Daoy (cell line): ENCODE measurements at places on chromosomes 5 and 9. TPM values are rescaled to one million over a fixed set of nuclear protein-coding genes. Genes with fewer than 3 reads are reported as not detected.

DNA sequence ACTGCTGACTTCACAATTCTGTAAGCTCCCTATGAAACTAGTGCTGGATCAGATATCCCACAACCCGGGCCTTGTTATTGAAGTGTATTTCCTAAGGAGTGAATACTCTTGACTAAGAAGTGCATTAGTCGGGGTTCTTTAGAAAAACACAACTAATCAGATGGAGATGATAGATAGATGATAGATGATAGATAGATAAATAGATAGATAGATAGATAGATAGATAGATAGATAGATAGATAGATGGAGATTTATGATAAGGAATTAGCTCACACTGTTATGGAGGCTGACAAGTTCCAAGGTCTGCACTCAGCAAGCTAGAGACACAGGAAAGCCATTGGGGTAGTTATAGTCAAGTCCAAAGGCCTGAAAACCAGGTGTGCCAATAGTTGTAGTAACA, 214.6 kb upstream of the COX7C start:
- no peak for DNase-seq

DNA sequence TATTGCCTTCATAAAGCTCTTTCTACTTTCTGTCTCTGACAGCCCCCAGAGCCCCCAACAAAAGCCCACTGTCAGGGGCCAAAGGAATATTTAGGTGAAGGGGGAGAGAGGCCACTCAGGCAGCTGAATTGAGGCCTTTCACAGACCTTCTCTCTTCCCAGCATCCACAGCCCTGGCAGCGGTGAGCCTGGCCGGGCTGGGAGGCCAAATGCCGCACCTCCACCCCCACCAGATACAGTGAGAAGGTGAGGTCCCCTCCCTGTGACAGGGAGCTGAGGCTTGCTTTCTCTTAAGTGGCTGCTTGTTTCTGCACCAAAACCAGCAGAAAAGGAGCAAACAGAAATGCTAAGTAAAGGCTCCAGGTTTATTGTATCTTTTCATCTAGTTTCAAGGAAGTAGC, 168.1 kb downstream of the ROR2 start:
- no peak for DNase-seq

DNA sequence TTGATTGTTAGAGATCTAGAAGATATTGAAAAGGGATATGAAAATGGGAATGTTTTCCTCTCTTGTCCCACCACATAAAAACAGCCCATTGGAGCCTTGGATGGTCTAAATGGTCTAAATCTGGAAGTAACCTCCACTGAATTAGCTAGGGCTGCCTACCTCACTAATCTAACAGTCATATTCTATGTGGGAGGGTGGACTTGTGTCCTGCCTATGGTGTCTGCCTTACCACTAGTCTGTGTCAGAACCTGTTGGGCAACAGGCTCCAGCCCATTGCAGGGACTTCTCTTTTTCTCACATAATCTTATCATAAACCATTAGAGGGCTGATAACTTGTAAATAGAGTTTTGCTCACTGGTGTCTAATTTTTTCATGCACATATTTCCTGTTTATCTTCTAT, 548.8 kb upstream of the CDH18 start:
- no peak for DNase-seq

PCDHGA3 gene
- 0.57 TPM in 1 of 2 replicates, not detected in the other for total RNA-seq

DNA sequence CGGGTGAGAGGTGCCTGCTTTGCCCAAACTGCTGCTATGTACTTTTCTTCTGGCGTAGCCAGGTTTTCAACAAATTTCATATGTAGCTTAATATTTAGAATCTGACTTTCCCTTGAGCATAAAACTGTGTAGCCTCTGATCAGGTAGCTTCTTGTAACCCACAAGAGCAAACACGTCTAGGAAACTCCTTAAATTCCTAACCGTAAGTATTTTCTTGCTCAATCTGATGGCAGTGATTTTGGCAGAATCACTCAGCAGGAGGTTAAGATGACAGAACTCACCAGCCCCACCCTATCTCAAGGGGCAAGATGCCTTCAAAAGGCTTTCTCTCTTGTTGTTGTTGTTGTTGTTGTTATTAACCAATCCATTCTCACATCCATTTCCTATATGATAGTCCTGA, 20.8 kb downstream of the CKMT2 start:
- DNase-seq = no peak

GOLGA1 gene
- total RNA-seq = 17.2 and 23.2 TPM in 2 replicates

EPB41L4B gene
- total RNA-seq = 12.9 and 14.0 TPM in 2 replicates

LPCAT1 gene
- 20.9 and 22.6 TPM in 2 replicates for total RNA-seq

GRCh38 chr5:135989686-135990085, 34.9 kb upstream of the LECT2 start:
- DNase-seq = no peak

- no peak for DNase-seq
Measured at GRCh38 chr9:16427873-16428427, 442.5 kb downstream of the BNC2 start.

NEURL1B gene
- total RNA-seq = 2.6 and 2.8 TPM in 2 replicates

DNA sequence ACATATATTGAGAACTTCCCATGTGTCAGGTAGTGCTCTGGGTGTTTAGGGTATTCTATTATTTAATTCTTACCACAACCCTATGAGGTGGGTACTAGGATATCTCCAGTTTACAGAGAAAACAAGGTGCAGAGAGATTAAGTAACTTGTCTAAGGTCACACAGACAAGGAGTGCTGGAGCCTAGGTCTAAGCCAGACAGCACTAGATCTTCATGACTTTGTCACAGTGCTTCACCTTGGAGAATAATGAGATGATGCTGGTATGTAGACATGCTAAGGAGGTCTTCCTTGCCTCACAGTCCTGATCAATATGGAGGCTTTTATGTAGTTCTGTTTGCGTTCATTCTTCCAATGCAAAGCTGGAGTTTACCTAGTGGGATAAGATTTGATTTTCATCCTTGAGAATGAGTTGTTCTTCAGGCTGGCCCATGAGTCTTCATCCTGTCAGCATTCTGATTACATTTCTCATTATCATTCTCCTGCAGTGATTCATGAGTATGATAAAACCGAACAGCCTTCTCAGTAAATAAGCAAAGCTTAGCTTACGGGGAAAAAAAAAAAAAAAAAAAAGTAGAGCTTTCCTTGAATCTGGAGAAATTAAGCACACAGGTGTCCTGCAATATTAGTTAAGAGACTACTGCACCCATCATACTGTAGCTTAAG, 176.3 kb downstream of the C9orf152 start:
- peak; percentile 75 for DNase-seq

DNA sequence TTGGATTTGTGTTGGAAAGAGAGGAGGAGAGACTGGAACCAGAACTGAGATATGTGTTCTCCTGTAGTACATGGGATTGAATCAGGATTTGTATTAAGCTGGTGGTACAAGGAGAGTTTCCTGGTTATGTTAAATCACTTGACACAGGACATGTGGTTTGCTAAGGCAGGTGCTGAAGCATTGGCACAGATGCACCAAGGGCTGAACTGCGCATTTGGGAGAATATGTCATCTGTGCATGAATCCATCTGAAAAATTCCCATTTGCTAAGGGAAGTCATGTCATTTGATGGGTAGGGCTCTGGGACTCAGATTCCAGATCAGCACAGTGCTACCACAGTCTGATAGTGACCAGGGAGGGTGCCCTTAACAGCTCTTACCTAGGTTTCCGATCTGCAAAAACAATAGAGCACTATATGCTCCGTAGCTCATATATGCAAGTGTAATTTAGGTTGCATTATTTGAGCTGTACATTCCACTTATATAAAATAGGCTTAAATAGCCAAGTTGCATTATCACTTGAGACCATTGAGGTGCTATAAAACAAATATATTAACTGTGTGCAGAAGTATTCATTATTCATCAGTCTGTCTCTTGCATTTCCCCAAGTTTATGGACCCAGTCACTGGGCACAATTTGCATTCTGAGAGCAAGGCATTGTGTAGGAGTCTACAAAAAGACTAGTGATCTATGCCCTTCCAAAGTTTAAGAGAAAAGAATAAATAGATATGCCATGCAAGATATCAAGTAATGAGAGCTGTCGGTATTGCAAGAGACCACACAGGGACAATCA, 55.2 kb downstream of the ADAMTS16 start:
- DNase-seq = no peak

DNA sequence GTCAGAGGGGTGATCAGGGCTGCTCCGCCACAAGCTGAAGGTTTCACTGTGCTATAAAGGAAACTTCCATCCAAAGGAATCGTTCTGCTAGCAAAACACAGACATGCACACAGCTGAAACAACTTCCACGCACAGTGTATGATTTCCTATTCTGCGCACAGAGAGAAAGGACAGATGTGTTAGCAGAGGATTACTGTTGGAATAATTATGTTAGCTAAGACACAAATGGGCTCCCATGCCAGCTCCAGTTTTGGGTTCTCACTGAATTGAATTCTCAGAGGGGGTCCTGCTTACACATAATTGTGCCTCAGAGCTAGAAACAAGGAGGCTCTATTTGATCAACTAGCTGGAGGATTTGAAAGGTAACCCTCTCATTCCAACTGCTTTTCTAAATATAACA, 352.4 kb downstream of the IRX2 start:
- no peak for DNase-seq

DNA sequence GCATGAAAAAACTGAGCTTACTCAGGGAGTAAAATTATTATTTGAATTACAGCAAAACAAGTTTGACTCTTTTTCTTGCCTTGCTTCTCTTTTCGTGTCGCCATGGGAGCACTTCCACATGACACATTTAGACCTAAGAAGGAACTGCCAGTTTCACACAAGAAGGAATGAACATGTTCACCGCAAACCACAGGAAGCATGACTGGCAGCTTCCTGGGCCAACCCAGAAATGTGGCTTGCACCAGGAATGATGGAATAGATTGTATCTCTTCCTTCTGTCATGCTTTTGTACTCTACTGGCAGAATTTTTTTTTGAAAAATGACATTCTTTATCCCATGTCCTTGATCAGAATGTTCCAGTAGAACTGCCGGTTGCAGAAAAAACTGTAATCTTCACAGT, 32.9 kb upstream of the MAN2A1 start:
- DNase-seq = peak; percentile 95

DNA sequence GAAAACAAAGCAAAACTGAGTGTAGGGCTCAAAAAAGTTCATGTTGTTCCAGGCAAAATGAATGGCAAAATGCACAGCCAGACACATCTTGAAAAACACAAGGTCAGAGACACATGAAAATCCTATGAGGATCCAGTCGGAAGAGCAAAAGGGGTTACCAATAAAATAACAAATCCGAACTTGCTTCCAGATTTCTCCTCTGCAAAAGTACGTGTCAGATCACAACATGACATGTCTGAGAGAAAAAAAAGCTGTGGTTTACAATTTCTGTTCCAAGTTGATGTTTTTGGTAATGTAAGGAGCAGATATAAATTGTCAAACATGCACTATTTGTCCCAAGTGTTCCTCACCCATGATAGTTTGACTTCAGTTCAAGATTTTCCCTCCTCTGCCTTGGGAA, 15.9 kb upstream of the ADAMTS16 start:
- no peak for DNase-seq
